CD4-positive, alpha-beta T cell (primary cell): ENCODE measurements at places on chromosomes 3 and 15.
A peak's percentile ranks its signal among the peaks of the same experiment; 100 is the strongest.

DNA sequence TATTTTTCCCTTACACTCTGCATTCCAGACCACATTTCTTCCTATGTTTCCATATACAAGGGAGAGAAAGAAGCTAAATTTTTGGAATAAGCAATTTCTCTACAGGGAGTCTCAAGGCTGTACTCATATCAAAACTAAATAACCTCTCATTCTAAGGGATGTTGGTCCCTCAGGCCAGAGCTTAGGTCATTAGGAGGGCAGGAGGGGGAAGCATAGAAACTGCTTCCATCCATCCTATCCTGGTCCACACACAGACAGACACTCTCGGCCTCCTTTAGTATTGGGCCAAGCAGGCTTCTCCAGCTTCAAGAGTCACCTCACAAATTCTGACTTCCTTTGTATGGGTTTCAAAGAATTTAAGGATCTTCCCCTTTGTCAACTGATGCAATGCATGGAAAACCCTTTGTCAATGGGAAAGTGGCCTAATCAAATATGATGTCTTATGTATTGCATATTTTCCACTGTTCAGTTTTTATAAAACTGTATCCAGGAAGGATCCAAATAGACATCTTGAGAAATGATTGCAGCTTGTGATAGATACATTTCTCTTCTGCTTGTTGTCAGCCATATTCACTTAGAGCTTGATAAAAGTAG lies 140.7 kb upstream of the RARB start:
- no peak for DNase-seq

DNA sequence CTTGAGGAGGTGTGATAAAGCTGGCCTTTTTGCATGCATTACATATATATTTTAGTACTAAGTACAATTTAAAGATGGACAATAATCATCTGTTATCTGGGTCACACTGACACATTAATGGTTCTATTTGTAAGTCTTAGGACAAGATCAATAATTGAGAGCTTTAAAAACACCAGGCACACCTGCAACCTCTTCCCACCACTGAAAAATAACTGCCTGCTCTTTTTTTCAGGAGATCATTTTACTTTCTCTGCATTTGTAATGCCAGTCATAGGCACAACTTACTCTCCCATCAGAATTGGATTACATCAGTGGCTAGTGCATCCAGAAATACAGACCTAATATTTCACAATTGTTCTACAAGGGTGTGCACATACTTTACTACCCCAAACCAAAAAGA lies 149.8 kb downstream of the MECOM start:
- DNase-seq: no peak

DNA sequence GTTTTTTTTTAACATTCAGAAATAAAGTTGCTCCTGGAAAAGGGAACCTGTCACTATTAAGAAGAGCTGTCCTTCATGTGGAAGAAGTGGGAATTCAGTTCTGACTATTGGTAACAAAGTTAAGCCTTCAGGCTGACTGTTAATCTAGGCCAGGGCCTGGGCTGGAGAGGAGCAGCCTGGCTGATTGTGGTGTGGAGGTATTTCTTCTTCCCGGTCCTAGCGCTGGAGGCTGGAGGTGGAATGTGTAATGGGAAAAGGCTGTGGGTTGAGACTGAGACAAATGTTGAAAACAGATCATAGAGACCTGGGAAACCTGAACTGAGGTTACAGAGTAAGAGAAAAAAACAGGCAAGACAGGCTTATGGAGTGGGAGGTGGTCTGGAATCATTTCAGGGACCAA lies 23.8 kb upstream of the SH3BP5 start:
- DNase-seq: no peak

GRCh38 chr3:48945891-48946549 lies 27.4 kb downstream of the ARIH2 start:
- no peak for DNase-seq

DNA sequence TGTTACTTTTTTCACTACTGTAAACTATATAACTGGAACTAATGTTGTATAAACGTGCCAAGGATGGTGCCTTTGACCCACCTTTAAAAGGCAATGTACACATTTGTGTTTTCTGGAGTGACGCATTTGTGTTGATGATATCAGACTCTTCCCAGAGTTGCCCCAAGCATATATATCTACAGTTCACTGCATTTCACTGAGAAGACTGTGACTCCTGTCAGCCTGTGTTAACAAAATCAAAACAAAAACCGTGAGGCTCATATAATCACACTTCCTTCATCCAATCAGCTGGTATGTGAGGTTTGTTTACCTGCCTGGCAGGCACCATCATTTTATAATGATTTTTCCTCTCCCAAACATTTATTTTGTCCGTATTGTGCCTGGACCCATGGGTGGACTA lies 117.6 kb upstream of the ROBO1 start:
- no peak for DNase-seq

DNA sequence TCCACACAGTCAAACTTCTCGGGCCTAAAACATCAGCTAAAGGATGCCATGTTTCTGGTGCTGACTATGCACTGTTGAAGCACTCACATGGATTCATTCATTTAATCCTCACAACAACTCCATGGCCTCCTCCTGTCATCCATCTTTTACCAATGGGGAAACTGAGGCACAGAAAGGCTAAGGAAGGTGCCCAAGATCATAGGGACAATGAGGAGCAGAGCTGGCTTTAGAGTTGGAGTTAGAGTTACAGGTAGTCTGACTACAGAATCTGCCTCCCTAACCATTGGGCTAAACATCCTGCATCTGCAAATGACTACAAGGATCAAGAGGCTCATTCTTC lies 111.6 kb downstream of the IQSEC1 start:
- DNase-seq: no peak

GRCh38 chr3:50472958-50473357 lies 30.5 kb downstream of the CACNA2D2 start:
- no peak for DNase-seq

DNA sequence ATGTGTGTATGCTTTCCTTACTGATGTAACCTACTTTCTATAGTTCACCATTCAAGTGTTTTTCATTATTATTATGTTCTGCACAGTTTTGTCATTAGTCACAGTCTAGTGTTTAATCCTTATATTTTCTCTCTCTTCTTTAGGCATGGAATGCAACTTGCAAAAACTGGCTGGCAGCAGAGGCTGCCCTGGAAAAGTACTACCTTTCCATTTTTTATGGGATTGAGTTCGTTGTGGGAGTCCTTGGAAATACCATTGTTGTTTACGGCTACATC lies 6.9 kb downstream of the SUCNR1 start:
- no peak for DNase-seq

DNA sequence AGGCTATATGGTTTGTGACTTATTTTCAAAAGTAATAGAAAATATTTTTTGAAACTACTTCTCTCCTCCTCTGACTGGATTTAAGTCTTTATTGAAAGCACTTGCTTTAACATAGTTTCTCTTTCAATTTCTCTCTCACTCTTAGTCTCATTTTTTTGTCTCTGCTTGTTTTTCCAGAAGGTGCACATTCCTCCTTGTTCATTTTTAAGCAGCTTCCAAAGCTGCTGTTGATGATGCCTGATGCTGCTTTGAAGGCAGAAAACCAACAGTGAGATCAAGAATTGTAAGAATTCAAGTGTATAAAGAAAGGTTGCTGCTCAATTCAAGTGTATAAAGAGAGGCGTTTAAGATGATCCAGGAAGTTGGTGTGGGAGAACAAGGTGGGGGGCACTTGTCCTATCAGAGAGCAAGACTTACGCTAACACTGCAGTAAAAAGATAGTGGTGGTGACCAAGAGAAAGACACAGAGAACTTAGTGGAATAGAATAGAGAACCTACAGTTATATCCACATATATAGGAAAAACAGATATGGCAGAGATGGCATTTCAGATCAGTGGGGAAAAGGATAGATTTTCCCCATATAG lies 12.1 kb downstream of the NR2C2 start:
- no peak for DNase-seq

- no peak for DNase-seq
These were observed 366.3 kb downstream of the MECOM start for GRCh38 chr3:169297214-169297613.

DNA sequence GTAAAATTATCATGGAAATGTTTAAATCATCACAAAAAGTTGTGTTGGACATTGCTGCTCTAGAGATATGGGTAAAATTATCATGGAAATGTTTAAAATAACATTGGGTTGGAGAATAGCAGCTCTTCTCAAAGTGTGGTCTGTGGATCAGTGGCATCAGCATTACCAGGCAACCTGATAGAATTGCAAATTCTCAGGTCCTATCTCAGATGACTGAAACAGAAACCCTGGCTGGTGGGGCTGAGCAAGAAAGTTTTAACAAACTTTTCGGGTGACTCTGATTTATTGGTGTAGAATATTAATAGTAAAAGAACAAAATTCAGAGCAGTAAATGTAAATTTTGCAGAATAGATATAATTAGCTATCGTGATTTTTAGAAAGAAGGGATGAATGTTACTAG lies 28.9 kb downstream of the NXPE3 start:
- no peak for DNase-seq

- DNase-seq: peak; percentile 90
These were observed 2.4 kb downstream of the ARHGEF3 start for GRCh38 chr3:56799251-56799882.

- no peak for DNase-seq
These were observed 30.5 kb downstream of the SLC7A14 start for GRCh38 chr3:170555329-170555728.

DNA sequence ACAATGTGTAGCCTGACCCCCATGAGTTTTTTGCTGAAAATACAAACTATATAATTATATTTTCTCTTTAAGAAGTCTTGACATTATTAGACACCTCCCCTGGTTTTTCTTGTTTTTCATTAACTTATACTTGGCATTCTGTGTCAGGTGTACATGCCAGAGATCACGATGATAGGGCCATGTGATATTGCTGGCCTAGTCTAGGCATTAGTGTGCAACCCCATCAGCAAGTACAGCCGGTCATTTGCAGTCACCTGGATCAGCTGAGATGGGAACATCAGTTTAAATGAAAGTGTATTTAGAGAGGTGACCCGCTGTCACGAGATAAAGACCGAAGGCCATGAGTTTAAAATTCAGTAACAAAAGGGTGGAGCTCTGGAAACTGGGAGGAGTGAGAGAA lies 12.6 kb upstream of the SPPL2A start:
- no peak for DNase-seq

- DNase-seq: no peak
These were observed 24.5 kb upstream of the KLF13 start for GRCh38 chr15:31302029-31302657.

GRCh38 chr15:76342382-76343201 lies 6.0 kb downstream of the ISL2 start:
- no peak for DNase-seq

- no peak for DNase-seq
These were observed 32.9 kb downstream of the B3GALNT1 start for GRCh38 chr3:161072211-161072621.

- DNase-seq: no peak
These were observed 901 bp upstream of the RASSF1 start for GRCh38 chr3:50341537-50341936.

DNA sequence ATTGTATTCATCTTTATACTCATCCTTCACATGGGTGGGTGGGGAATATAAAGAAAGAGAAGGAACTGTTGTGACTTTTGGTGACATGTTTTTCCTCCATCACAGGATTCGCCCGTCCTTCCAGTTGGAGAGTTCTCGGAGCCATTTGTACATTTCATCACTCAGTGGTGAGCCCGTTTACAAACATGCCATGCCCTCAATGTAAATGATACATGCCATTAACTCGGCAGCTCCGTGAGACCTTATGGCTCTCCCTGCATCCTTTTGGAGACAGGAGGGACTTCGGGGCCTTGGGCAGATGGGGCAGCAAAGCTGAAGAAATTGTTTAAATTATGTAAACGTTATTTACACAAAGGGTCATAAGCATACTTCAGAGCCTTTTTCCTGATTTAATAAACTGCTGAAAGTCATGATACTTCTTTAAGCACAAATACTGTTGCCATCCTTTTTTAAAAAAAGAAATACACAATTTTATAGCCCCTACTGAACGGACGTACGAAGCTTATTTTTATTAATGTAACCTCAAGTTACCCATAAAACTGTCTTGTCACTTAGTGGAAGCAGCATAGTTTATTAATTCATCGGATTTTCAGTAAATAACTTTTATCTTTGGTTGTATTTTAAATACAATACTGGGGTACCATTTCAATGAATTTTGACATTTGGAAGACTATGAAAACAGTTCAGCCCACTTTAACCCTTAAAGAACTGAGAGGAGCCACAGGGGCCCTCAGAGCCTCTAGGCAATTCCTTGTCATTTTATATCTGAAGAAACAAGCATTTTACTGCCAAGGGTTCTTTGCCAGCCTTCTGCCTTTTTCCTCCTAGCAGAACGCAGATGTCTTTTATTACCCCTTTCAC lies 55.6 kb upstream of the SKOR1 start:
- DNase-seq: no peak

GRCh38 chr3:194867270-194867983 lies 181.7 kb downstream of the FAM43A start:
- no peak for DNase-seq
